HEK293T (cell line): ENCODE measurements at places on chromosomes 5 and 9.

DNA sequence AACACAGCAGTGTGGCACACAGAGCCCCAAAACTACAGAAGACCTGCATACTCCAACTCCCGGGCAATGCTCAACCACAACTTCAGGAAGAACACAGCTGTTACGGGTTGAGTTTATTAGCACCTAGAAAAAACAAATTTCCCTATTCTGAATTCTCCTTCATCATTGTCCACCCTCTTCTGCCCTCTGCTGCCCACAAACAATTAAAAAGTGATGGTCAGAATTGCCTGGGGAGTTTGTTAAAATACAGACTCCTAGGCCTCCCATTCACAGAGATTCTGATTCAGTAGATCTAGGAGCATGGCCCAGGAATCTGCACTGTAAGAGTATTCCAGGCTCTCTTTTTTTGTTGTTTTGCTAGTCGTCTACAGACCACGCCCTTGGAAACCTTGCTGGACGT lies 310.6 kb downstream of the NDUFS4 start:
- DNase-seq = no peak

- no peak for DNase-seq
These were observed 18.7 kb upstream of the CARNMT1 start for GRCh38 chr9:75046725-75047345.

- DNase-seq = no peak
These were observed 36.3 kb upstream of the FBXL17 start for GRCh38 chr5:108418197-108418596.

DNA sequence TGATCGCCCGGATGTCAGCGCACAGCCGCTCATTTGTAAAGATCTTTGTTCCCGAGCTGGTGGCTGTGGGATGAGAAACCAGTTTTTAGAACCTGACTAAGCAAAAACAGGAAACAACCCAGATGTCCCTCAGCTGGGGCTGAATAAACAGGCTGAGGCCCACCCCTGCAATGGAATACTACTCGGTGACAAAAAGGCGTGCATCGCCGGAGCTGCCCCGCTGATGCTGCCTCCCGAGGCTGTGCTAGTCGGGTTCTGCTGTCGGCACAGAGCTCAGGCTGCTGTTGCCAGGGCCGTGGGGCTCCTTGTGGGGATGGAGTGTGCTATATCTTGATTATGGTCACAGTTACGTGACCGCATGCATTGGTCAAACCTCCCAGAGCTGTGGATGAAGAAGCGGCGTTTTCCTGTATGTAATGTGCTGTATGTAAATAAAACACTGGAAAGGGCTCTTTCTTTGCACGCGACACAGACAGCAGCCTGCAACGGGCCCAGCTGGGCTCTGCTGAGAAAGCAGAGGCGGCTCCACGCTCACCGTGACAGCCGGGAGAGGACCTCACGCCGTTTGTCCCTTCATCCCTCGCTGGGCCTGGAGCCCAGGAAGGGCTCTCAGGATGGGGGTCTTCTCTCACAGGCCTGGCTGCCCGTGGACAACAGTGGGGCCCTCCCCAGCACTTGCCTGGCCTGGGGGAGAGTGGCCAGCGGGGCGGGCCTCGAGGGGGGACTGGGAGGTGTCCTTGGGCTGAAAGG lies 51.5 kb upstream of the RNU6ATAC start:
- no peak for DNase-seq

DNA sequence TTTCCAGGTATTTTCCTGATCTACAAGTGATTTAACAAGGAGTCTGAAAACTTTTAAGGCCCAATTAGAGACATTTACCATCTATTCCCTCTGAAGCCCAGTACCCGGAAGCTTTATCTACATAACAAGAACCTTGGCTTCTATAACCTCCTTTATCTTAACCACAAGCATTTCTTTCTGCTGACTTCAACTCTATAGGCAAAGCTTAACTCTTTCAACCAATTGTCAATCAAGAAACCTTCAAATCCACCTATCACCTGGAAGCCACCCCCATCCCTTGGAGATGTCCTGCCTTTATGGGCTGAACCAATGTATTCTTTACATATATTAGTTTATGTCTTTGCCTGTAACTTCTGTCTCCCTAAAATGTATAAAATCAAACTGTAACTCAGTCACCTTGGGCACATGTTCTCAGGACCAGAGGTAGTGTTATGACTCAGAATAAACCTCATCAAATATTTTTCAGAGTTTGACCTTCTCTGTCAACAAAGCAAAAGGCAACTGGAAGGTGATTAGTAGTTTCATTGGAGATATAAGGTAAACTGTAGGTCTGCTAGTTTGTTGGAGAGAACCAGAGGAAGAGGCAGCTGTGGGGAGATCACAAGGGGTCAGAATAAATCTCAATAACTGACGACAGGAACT lies 13.0 kb upstream of the RIMOC1 start:
- no peak for DNase-seq

DNA sequence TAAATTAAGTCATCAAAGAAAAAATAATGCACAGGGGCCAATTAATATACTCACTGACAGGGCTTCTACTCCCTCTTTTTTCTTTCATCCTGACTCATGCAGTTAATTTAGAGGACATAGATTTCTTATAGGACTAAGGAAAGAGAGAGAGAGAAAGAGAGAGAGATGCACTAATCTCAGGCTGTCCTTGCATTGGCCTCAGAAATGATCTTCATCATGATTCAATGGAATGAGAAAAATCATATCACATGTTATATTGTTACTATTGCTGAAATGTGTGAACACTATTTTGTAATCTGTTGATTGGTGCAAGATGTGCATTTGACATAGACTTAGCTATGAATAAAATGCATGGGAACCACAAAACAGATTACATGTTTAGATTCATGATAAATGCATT lies 608.3 kb upstream of the NUDT12 start:
- DNase-seq = no peak

DNA sequence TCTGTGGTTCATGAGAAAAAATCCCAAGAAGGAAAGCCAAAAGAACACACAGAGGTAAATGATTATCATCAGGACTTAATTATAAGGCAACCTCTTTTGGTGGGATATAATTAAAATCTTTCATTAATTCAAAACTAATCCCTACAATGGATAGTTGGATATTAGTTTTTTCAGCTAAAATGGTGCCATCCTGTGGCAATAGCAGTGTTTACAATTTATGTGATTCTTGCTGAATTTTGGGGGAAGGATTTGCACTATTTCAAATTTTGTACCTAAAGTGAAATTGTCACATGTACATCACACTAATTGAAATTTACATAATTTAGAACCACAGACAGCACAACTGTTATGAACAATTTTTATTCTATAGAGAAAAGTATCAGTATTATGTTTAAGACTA lies 67.0 kb downstream of the CAST start:
- no peak for DNase-seq

DNA sequence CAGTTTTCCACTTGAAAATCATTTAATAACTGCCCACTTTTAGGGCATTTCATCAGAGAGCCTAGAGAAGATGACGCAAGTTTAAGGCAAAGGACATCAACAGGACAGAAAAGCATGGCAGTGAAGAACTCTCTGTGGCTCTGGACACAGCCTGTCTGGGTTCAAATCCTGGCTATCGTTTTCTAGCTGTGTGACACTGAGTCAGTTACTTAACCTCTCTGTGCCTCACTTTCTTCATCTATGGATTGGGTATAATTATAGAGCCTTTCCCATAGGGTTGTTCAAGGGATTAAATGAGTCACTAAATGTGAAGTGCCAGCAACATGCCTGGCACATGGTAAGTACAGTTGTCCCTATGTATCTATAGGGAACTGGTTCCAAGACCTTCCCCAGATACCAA lies 6.7 kb downstream of the MYO10 start:
- DNase-seq = no peak

DNA sequence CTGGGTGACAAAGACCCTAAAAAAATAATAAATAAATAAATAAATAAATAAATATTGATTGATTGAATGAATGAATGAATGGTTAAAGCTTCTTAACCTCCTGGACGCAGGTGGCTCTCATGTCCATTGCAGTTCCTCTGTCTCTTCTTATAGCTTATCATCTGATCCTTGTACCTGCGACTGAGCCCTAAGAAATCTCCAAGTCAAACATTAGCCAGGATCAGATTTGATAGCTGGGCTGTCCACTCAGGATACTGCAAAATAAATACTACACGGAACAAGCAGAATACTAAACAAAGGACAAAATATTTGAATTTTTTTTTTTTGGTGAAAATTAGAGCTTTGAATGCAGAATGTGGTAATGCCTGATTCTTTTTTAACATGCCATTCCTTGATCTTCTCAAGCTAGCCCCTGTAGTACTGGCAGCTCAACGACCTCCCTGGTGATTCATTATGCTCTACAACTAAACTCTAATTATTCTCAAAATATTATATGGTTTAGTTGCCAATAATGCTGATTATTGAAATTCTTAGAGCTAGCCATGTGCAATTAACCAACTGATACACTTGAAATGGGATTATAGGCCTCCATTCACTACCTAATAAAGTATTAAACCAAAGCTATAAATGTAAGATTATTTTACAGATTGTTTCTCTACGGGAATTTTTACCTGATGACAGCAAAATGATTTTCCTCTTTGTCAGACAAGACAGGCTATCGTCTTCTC lies 9.9 kb upstream of the TMEM245 start:
- DNase-seq = no peak

DNA sequence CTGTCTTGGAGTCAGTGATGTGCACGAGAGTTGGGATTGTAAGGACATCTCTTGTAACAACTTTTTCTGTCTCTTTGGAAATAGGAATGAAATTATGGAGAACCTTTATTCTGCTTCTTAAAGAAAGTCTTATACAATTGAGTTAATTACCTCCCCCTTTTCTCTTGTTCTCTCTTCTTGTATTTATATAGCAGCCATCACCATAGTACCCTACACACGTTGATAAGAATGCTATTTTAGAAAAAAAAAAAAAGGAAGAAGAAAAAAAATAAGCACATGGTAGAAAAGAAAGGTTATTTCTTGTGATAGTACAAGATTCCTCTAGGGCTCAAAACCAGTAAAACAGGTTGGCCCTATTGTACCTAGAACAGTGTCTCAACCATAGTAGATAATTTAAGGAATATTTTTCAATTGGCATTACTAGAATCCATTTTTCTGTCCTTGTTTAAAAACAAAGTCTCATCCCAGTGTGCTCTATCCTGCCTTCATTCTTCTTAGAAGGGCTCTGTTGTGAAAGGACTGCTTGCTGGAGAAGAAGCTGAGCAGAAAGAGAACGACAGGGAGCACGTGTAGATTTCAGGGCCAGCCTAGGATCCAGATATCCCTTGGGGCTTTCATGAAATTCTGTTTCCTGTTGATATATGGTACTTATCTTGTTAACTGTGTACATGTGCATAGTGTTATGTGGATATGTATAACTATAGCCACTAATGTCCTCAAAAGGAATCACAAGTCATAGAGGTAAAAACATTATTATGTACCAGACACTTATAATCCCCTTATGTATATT lies 392.3 kb upstream of the MEF2C start:
- no peak for DNase-seq

DNA sequence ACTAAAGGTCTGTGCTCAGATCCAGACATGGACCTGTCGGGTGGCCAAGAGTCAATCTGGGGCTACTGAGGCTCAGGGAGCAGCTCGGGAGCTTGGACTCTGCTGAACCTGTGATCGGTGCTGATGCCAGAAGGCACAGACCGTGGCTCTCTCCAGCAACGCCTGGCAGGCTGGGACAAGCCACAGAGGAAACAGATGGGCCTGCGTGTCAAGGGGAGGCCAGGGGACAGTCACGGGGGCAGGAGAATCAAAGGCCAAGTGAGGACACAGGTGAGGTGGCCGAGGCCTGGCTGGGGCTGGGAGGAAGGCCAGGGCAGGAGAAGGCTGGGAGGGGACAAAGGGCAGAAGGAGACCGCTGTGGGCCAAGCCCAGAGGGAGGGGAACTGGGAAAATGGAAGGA lies 43.4 kb downstream of the EPB41L4B start:
- no peak for DNase-seq

GRCh38 chr5:170464280-170465127 lies 39.3 kb upstream of the KCNIP1 start:
- no peak for DNase-seq

GRCh38 chr5:16245249-16245648 lies 65.7 kb upstream of the MARCHF11 start:
- no peak for DNase-seq

- DNase-seq = no peak
These were observed 31.2 kb upstream of the LRRC14B start for GRCh38 chr5:160173-160510.

DNA sequence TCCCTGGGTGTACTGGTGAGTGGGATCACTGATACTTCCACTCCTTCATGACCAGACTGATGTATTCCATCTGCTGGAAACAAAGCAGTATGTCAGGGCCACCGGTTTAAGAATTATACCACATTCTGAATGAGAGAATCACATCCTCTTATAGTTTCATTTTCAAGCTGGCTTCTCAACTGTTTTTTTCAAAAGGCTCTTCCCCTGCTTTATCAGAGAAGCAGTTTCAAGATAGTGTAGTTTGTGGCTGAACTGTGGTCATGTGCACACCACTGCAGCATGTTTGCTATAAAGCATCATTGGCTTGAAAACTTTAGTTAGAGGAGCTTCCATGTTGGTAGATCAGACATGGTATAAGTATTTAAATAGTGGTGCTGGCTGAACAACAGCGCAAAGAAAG lies 450.5 kb upstream of the CDH10 start:
- DNase-seq = no peak

DNA sequence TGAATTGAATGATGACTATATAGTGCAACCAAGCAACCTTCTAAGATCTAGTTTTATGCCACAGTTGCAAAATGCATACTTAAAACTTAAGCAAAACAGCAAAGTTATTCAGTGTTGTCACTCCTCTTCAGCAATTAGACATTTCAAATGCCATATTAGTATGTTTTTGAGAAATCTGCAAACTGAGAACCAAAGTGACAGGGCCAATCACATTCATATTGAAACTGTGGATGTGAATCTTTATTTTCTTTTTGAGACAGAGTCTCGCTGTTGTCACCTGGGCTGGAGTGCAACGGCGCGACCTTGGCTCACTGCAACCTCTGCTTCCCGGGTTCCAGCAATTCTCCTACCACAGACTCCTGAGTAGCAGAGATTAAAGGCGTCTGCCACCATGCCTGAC lies 249.2 kb upstream of the EFNA5 start:
- DNase-seq = no peak

GRCh38 chr5:63022403-63022802 lies 443.8 kb downstream of the LRRC70 start:
- DNase-seq = no peak

GRCh38 chr5:112656451-112656850 lies 81.2 kb upstream of the APC start:
- no peak for DNase-seq

DNA sequence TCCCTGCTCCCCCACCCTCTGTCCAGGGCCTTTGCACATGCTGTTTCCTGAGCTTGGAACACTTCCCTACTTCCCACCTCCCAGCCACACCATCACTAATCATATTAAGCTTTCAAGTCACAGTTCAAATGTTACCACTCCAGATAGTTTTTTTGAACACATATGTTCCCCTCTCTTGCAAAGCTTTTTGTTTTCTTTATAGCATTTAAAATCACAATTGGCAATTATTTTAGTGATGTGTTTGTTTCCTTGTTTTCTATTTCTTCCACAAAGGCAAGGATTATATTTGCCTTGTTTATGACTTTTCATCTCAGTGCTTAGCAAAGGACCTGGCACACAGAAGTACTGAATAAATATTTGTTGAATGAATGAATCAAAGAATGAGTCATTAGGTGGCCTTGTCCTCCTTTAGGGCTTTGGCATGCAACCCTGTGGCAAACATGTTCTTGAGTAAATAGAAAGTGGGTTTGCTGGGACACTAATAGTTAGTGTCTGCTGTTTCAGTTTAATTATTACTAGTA lies 386.8 kb downstream of the FGF10 start:
- DNase-seq = no peak
